ENCODE measurements at places on chromosomes 1 and 21.

- DNase-seq = no peak
These were observed 13.7 kb upstream of the MIIP start for GRCh38 chr1:12005488-12006166.

DNA sequence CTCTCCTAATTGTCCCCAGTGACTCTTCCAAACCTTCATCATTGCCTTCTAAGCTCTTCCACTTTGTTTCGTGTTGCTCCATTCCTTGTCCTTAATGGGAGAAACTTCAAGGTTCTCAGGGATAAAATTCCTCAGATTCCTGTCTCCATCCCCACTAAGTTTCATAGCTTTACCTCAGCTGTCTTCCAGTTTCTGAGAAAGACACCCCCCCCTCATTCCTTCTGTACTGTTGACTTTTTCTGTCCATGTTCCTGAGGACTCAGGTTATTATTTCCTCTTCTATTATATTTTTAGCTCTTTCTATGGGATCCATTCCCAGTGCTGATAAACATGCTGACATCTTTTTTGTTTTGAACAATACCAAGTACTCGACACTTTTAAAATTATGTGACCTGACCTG lies 215.3 kb upstream of the PTGFR start:
- DNase-seq = no peak

DNA sequence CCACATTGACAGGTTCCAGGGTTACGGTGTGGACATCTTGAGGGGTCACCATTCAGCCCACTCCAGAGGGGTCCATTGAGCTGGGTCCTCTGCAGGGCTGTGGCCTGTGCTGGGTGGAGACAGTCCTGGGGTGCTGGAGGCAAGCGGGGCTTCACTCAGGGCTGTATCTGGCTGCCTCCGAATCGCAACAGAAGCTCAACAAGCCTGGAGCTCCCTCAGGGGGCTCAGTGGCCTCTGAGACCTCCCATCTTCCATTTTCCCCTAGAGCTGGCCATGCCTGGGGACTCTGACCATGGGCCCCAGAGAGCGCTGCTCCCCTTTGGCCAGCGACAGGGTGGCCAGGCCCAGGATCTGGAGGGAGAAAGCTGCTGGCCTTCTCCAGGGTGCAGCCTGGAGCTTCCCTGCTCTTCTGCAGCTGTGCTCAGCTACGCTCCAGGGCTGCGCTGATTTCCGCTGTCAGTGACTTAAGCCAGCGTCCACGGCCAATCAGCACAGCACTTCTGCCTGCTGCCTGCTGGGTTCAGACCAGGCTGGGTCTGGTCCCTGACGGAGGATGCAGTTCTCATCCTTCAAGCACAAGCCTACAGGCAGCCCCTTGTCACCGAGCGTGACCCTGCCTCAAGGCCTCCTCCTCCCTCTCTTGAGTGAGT lies 45.0 kb upstream of the ADARB1 start:
- DNase-seq = no peak

DNA sequence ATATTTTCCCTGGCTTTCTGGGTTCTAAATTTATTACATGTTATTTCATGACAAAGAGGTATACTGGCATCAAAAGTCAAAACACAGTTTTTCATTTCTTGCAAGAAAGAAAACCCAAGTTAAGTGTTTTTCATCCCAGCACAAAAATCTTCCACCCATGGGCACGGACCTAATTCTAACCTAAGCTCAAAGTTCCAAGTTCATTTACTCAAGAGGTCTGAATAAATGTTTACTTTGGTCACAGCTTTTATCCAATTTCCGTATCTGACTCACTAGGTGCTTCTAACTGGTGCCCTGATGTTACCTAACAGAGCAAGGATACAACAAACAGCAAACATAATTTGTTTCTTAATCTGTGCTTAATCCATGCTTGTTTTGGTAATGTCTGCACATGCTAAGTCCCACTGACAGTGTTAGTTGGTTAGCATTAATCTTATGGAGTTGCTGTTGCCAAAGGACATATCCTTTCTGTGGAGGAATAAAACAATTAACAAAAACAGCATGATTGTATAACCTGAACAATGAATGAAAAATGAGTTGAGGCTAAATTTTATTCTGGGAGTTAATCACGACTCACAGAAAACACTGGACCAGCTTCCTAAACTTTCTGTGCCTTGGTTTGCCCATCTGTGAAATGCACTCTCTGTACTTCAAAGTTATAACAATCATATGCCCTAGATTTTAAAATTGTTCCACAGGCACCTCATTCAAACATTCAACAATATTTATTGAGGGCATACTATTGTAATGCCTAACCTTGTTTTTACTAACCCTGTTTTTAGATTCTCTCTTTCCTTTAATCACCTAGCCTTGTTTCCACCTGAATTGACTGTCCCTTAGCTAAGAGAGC lies 4.2 kb upstream of the CHD1L start:
- no peak for DNase-seq

DNA sequence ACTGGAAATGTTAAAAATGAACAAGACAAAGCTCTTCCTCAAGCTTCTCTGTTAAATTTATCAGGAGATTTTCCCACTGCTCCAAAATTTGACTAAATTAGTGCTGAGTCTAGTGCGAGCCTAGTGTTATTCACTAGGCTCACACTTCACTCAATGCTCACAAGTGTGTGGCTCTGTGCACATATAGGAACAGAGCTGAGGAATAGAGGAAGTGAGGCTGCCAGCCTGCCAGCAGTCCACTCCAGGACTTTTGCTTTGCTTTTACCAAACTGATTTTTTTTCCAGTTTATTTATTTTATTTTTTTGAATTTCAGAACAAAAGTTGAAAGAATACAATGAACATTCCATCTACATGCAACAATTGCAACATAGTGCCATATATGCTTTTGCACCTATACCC lies 87.2 kb downstream of the VAV3 start:
- DNase-seq = no peak

GRCh38 chr1:185486346-185486745 lies 169.3 kb upstream of the IVNS1ABP start:
- DNase-seq = no peak

GRCh38 chr1:173916667-173917066 lies 460 bp downstream of the SERPINC1 start:
- DNase-seq = no peak

GRCh38 chr1:188642704-188643103 lies 1814.0 kb downstream of the PLA2G4A start:
- no peak for DNase-seq

- DNase-seq = no peak
These were observed 815.6 kb upstream of the NEGR1 start for GRCh38 chr1:73097917-73098316.

DNA sequence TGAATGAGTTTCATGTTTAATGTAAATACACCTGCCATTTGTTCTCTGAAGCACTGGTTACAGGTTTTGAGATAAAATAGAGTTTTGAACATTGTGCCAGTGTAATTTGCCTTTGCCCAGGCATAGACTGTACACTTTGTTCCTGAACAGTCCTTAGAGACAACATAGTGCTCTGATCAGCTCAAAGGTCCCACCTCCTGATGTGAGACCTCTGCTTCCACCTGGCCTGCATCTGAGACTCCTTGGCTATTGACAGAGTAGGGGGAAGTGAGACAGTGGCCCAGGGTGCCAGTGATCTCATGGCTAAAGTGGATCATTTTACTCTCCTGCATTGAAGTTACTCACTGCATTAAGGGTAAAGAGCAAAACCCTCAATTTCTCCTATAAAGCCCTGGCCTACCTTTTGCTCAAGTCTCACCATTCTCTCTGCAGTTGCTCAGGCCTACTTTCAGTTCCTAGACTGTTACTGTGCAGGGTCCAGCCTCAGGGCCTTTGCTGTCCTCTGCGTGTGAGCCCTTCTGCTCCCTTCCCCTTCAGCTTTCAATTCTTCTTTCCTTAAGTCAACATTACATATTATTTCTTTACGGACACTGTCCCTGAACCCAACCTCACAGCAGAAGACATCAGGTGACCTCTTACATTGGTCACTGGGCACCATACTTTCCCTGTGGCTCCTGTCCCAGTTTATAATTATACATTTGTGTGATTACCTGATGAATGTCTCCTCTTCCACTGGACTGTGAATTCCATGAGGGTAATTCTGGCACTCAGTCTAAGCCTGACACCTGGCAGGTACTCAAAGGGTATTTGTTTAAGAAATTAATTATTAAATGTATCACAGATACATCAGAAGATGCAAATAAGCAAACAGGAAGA lies 142.9 kb downstream of the ROR1 start:
- no peak for DNase-seq

- DNase-seq = no peak
These were observed 54.9 kb upstream of the BACE2 start for GRCh38 chr21:41112740-41113692.

DNA sequence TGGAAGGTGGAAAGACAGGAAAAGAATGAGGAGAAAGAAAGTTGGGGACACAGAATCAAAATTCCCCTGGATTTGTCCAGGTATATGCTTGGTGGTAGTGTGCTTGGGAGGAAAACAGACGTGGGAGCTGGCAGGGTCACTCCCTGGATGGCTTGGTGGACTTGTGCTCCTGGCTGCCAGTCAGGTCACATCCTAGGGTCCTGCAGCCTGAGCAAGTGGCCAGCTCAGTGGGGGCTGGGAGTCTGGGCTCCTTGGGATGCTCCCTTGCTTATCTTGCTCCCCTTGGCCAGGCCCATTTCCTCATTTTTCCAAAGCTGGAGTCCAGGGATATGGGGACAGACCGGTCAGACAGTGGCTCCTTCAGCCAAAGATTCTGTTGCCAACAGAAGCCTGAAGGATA lies 144.0 kb downstream of the CNIH3 start:
- DNase-seq = no peak

DNA sequence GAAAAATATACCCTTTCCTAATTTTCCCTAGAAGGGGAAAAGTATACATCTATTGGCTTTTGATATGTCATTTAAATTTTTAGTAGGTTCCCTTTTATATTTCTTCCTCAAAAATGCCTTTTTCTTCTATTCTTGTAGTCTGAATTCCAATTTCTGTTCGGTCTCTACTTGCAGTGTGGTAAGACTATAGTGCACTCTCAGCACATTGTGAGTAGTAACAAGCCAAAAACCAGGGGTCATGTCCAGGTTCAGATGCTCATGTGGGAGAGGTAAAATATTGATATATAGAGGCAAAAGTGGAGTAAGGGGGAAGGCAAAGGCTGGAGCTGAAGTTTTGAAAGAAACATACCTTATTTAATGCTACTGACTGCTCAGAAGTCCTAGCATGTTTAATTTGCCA lies 4.0 kb upstream of the FCGR2A start:
- DNase-seq = no peak

DNA sequence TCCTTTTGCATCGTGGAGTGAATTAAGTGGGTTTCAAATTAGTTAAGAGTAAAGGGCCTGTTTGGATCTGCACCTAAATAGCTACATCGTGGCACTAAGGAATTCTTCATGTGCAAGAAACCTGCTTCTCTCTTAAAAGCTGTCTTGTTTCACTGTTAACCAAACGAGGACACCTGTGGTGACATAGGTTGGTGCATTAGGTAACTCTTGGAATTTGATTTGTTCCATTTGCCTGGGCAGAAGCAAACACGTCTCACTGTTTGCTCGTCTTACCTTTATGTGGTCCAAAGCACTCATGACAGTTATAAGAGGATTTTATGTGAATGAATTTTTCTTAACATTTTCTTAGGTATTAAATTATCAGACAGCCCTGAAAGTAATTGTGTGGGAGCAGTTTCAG lies 60.9 kb downstream of the PRDM2 start:
- DNase-seq = no peak

DNA sequence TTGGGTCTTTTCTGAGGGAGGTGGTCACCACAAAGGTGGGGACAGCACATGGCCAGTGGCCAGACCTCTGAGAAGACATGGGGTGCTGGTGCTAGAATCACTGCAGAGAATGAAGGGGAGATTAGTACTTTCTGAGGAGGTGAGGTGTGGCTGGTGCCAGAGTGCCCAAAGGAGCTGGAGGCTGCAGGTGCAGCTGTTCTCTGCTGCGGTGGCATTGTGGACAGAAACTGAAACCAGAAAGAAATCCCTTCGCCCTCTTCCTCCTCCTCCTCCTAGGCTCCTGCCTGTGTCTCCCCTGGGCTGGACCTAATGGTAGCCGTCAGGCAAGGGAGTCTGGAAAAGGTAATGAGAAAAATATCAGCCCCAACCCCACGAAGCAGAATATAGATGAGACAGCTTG lies 261.7 kb downstream of the TM2D1 start:
- DNase-seq = no peak

GRCh38 chr21:35345954-35346353 lies 296.9 kb upstream of the RUNX1 start:
- no peak for DNase-seq

DNA sequence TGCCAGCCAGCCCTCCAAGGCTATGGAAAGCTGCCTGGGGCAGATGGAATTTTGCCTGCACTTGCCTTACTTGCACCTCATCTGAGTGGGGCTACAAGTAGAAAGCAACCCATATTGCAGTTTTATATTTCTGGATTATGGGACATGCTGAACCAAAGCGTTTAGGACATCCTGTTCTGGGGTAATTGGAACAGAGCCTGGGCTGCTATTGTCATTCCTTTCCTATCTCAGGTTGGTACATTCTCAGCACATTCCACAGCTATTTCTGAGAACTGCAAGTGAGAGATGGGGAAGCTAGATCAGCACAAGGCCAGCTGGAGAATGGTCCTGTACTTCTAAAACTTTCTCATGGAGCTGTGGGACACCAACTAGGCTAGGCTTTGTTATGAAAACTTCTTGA lies 713.8 kb downstream of the KCNT2 start:
- no peak for DNase-seq

DNA sequence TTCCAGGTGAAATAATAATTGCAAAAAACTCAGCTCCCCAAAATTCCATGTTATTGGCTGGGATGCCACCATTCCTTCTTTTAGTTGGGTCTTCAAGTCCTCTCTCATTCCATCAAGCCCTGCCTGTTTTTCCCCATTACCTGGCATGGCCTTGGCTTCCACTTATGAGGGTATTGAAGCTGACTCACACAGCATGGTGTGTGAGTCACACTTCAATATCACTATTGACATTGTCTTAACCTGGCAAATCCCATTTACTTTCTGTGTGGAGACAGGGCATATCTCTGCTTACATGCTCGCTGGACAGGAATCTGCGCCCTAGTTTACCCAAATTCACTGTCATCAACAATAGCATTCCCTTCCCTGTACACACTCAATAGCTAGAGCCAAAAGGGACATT lies 1806.8 kb downstream of the BRINP3 start:
- DNase-seq = no peak

DNA sequence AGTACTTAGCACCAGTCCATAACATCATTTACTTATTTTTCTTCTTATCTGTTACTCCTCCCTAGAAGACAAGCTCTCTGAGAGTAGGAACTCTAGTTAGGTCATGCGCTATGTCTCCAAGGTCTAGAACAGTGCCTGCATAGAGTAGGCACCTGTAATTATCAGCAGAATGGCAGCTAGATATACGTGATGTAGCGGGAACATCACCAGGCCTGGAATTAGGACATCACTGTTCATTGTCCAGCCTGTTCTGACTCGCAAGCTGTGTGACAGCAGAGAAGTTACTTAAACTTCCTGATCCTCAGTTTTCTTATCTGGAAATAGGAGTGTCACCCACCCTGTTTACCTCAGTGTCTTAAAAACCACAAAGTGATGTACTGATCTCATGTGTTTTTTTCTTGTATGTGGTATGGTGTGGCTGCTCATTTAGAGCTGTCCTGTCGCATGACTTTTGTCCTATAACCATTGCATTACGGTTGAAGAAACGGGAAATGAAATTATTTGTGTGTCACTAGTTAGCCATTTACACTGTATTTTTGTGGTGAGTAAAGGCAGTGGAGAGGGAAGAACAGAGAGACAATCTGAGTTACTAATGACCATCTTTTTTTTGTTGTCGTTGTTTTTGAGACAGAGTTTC lies 37.1 kb upstream of the EXO1 start:
- DNase-seq = no peak
